ENCODE measurements at places on chromosomes 7 and 10. TPM values are rescaled to one million over a fixed set of nuclear protein-coding genes. Genes with fewer than 3 reads are reported as not detected.
A peak's percentile ranks its signal among the peaks of the same experiment; 100 is the strongest.

Gene IL6
- 30.2 TPM for total RNA-seq

DNA sequence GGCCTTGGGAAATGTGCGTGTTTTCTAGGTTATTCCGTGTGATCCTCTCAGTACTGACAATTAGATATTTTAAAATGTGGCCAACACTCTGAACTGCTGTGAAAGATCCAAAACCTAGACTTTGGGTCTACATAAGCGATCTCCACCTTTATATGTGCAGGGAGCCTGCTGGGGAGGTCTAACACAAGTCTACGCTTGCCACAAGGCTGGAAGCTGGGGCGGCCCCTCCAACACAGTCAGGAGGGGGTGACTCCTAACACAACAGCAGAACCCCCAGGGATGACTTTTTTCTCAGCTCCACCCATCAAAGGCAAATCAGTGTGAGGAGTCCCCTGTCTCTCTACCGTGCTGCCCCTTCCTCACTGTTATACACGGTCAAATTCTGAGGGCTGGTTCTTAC, 202.6 kb downstream of the COBL start:
- H3K27me3 ChIP-seq: peaks cover 21% of the 10 kb centered on the region
- H3K4me1 ChIP-seq: no peaks in the 10 kb centered on the region
- H3K27ac ChIP-seq: no peak overlapping the region
- H3K4me3 ChIP-seq: no peak overlapping the region

- no peaks in the 10 kb centered on the region for H3K27me3 ChIP-seq
- DNase-seq: no peak
- H3K4me1 ChIP-seq: no peaks in the 10 kb centered on the region
- H3K36me3 ChIP-seq: no peaks in the 10 kb centered on the region
- no peak overlapping the region for H3K4me3 ChIP-seq
These were observed 231.9 kb upstream of the GRM3 start for GRCh38 chr7:86411814-86412213.

DNA sequence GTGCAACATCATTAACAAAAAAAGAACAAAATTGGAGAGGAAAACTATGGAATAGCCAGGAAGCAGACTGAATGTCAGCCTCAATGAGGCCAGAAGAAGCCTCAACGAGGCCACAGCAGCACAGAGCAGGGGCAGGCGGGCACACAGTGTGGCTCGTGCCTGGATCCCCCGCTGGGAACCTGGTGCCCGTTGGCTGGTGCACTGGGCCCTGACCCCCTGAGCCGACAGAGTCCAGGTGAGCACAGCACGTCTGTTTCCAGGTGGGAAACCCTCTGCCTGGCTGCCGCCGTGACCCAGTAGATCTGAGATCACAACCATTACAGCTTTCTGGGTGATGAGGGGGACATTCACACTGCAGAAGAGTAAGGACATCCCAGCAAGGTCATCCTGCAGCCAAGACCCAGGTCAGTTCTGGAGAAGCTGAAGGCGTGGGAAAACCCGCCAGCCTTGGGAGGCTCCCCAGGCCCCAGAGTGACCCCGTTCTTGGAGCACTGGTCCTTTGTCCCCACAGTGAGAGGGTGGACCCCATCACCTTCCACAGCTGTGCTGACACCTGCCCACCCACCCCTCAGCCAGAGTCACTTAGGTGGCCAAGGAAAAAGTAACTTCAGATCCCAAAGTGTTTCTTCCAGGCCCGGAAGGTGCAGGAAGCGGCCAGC, 222.1 kb downstream of the ADARB2 start:
- no peak overlapping the region for H3K27ac ChIP-seq
- DNase-seq: no peak
- H3K4me1 ChIP-seq: no peaks in the 10 kb centered on the region
- peaks cover 9% of the 10 kb centered on the region for H3K36me3 ChIP-seq

- no peak overlapping the region for H3K27ac ChIP-seq
- no peak overlapping the region for H3K4me3 ChIP-seq
- DNase-seq: no peak
These were observed 44.7 kb downstream of the KIFBP start for GRCh38 chr10:69033256-69033655.

Gene MMD2
- not detected for total RNA-seq

DNA sequence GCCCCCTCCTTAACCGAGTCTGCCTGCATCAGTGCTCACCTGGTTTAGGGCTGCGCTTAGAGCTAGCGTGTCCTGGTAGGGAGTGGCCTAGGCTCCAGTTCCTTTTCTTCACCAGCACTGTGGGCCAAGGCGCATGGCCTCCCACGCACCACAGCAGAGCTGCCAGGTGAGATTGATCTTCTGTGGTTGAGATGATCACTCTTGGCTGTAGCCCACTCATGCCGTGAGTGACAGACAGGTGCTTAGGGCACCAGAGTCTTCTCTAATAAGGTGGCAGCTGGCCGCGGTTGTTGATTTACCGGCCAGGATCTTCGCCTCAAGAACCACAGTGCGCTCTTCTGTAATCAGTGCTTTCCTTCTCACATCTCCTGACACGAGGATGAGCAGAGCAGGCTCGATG, 157.2 kb upstream of the INSYN2A start:
- peaks cover 10% of the 10 kb centered on the region for H3K4me1 ChIP-seq
- H3K27ac ChIP-seq: no peak overlapping the region
- no peak for DNase-seq
- H3K4me3 ChIP-seq: no peak overlapping the region
- H3K27me3 ChIP-seq: no peaks in the 10 kb centered on the region

DNA sequence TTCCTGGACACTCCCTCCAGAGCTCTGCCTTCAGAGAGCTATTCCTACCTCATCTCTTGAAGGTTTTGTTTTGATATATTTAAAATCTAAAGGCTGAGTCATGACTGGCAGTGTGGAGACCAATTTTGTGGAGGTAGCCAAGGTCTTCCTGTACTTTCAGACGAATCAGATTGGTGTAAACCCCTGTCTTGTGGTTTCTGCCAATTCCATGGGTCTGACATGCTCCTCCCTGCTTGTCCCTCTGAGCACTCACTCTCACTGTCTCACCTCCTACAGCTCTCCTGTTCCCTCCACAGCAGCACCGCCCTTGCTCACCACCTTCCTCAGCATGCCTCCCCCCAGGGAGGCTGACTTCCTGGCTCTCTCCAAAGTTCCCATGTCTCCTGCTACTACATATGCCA, 179.8 kb downstream of the NPSR1 start:
- peaks cover 27% of the 10 kb centered on the region for H3K4me1 ChIP-seq
- no peaks in the 10 kb centered on the region for H3K36me3 ChIP-seq
- H3K4me3 ChIP-seq: no peak overlapping the region
- no peak overlapping the region for H3K27ac ChIP-seq

DNA sequence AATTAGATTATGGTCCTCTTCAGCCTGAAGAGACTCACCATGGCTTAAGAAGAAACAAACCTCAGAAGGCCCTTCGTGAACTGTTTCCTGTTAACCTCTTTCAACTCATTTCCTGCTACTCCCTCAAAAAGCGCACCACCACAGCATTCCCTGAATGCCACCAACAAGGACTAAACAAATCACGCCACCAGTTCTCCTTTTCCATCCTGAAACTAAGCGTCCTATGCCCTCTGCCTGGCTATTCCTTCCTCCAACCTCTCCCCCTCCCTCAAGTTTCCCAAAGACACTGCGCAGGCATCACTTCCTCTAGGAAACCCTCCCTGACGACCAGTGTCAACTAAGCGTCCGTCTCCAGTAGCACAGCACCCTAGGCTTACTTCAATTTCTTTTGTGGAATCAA, 12.0 kb downstream of the YWHAG start:
- H3K27me3 ChIP-seq: peaks cover 5% of the 10 kb centered on the region
- no peak overlapping the region for H3K4me3 ChIP-seq
- peaks cover 72% of the 10 kb centered on the region for H3K36me3 ChIP-seq
- H3K27ac ChIP-seq: peak overlapping the region; percentile 74
- no peak for DNase-seq
- H3K4me1 ChIP-seq: peaks cover 79% of the 10 kb centered on the region

GRCh38 chr10:6402349-6402709, 177.7 kb downstream of the PRKCQ start:
- DNase-seq: no peak
- H3K27me3 ChIP-seq: peaks cover 9% of the 10 kb centered on the region
- no peak overlapping the region for H3K27ac ChIP-seq
- peaks cover 47% of the 10 kb centered on the region for H3K4me1 ChIP-seq

DNA sequence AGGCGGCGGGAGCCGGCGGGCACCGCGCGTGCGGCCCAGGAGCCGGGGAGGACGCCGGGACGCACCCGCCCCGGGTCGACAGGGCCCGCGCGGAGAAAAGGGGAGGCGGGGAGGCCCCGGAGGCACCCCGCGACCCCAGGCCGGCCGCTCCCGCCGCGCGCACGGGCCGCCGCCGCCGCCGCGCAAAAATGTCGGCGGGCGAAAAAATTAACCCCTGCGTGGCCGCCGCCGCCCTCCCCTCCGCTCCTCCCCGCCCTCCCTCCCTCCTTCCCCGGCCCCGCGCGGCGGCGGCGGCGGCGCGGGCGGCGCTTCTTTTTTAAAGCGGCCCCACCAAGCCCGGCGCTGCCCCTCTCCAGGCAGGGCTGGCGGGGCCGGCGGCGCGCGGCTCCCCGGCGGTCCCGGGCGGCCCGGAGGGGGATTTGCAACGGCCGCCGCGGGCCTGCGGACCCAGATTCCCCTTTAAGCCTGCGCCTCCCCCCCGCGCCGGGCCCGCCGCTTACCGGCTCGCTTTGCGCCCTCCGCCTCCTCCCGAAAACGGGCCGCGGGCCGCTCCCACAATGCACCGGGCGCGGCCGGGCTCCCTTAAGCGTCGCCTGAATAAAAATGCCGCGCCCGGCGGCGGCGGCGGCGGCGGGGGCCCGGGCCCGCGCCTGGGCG, 465 bp downstream of the SEPHS1 start:
- peaks cover 40% of the 10 kb centered on the region for H3K4me1 ChIP-seq
- H3K4me3 ChIP-seq: no peak overlapping the region
- no peak overlapping the region for H3K27ac ChIP-seq
- DNase-seq: peak; percentile 47
- H3K27me3 ChIP-seq: peaks cover 7% of the 10 kb centered on the region

DNA sequence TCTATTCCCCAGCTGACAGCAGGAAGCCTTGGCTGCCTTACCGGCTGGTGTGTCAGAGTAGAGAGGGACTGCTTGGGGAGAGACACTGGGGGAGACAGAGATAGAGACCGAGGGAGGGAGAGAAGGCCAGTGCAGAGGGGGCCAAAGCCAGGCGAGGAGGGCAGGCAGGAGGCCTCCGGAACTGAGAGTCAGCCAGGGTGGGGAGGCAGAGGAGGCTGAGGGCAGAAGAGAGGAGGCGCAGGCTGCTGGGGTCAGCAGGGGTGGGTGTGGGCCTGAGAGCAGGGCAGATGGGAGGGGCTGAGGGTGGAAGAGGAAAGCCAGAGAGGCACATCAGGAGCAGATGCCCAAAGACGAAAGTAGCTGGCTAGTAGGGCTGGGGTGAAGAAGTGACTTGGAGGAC, 57.2 kb upstream of the PAX2 start:
- no peaks in the 10 kb centered on the region for H3K36me3 ChIP-seq
- DNase-seq: no peak
- H3K27ac ChIP-seq: no peak overlapping the region
- H3K27me3 ChIP-seq: peaks cover 53% of the 10 kb centered on the region
- H3K4me3 ChIP-seq: no peak overlapping the region
- no peaks in the 10 kb centered on the region for H3K4me1 ChIP-seq

DNA sequence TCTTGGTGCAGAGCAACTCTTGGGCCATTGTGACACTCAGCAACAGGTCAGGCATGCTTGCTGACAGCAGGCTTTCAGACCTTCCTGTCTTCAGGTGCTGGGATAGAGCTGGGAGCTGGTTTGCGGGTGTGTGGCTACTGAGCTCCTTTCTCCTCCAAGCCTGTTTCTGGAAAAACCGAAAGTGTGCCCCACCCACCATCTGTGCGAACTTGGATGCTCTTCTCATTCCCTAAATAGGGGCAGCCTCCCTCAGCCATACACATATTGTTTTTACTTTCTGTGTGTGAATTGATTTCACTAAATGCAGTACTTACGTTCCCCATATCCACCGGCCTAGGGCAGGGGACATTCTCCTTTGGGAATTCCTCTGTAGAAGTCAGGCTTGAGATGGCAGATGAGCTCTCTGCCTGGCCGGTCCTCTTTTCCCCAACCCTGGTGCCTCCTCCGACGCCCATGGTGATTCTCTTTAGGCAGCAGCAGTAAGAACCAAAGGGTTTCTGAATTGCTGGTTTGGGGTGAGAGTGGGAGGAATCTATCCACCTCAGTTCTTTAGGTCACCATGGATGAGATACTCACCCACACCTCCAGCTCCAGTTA, 6.3 kb upstream of the NEUROG3 start:
- H3K4me3 ChIP-seq: no peak overlapping the region
- peaks cover 43% of the 10 kb centered on the region for H3K27me3 ChIP-seq
- H3K27ac ChIP-seq: no peak overlapping the region

GRCh38 chr10:80502621-80503583, 34.8 kb upstream of the SH2D4B start:
- peaks cover 23% of the 10 kb centered on the region for H3K36me3 ChIP-seq
- peak overlapping the region; percentile 61 for H3K4me3 ChIP-seq
- H3K4me1 ChIP-seq: peaks cover 100% of the 10 kb centered on the region
- no peaks in the 10 kb centered on the region for H3K27me3 ChIP-seq
- DNase-seq: no peak

Gene ITIH5
- not detected for total RNA-seq

DNA sequence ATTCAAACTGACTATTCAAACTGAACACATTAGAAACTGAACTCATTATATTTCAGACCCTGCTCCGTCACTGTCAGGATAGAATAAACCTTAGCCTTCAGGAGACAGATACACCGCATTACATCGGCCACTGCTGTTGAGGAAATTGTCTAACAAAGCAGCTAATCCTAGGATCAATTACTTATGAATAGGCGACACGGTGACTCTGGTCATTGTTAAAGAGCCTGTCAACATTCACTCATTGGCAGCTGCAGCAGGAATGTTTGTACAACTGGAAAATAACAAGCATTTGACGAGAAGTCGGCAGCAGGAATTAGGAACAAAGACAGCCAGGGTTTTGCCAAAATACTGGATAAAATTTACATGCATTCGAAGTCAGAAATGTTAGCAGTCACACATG, 112.0 kb upstream of the MKX start:
- no peak overlapping the region for H3K4me3 ChIP-seq
- no peak for DNase-seq
- H3K27me3 ChIP-seq: no peaks in the 10 kb centered on the region
- no peak overlapping the region for H3K27ac ChIP-seq

DNA sequence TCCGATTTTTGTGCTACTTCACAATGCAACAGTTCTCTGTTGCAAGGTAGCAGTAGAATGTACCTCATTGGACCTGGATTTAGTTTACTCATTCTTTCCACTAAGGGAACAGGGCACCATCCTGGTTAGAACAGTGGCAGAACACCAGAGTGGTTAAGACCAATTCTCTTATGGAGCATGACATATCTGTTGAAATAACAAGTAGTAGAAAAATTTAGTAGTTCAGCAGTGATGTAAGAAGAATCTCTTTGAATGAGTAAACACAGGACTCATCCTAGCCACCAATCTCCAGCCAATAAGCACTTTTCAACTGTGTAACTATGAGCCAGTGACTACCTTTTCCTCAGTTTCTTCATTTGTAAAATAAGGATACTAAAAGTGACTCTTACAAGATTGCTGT, 2.4 kb downstream of the ANKRD22 start:
- peak; percentile 57 for DNase-seq
- H3K4me3 ChIP-seq: peak overlapping the region; percentile 75
- H3K36me3 ChIP-seq: no peaks in the 10 kb centered on the region
- H3K27ac ChIP-seq: peak overlapping the region; percentile 68

Data from HFFc6 (cell line).